OCI-LY7 (cell line): ENCODE measurements at places on chromosomes 4 and X. TPM values are rescaled to one million over a fixed set of nuclear protein-coding genes. Genes with fewer than 3 reads are reported as not detected.

Gene BTC
- total RNA-seq: not detected in 2 replicates

Gene DMRTC1B
- not detected in 2 replicates for total RNA-seq

Gene SNCA
- total RNA-seq: not detected in 2 replicates

Gene MXRA5
- total RNA-seq: not detected in 2 replicates

Gene MAGIX
- total RNA-seq: 1.1 and 1.7 TPM in 2 replicates

Gene SOWAHD
- total RNA-seq: 0.29 and 0.55 TPM in 2 replicates

Gene CLTRN
- 0.46 TPM in 1 of 2 replicates, not detected in the other for total RNA-seq

Gene USP17L21
- not detected in 2 replicates for total RNA-seq

Gene AMTN
- not detected in 2 replicates for total RNA-seq

Gene MFSD8
- 19.8 and 26.7 TPM in 2 replicates for total RNA-seq

Gene PITX2
- 6.5 and 7.9 TPM in 2 replicates for total RNA-seq

Gene VAMP7
- total RNA-seq: 32.0 and 37.0 TPM in 2 replicates

Gene ZDHHC9
- 10.0 and 11.3 TPM in 2 replicates for total RNA-seq

Gene DIPK2B
- total RNA-seq: not detected in 2 replicates

Gene GNRHR
- total RNA-seq: not detected in 2 replicates

Gene LRP2BP
- 1.0 and 1.4 TPM in 2 replicates for total RNA-seq

Gene WAS
- 87.0 and 89.7 TPM in 2 replicates for total RNA-seq

Gene RPA4
- total RNA-seq: 1.3 and 1.8 TPM in 2 replicates

Gene KDR
- total RNA-seq: not detected in 2 replicates

Gene ESX1
- total RNA-seq: not detected in 2 replicates

Gene INTU
- total RNA-seq: not detected in 2 replicates

Gene CLCN5
- 4.1 and 4.2 TPM in 2 replicates for total RNA-seq

Gene FSTL5
- total RNA-seq: not detected in 2 replicates

Gene FHDC1
- 0.04 and 0.06 TPM in 2 replicates for total RNA-seq

Gene FGD1
- total RNA-seq: 0.07 and 0.08 TPM in 2 replicates

Gene POU4F2
- total RNA-seq: not detected in 2 replicates

Gene UGT2B10
- total RNA-seq: not detected in 2 replicates

Gene GPM6B
- total RNA-seq: not detected in 2 replicates

Gene GLRB
- not detected in 2 replicates for total RNA-seq

Gene IL3RA
- not detected in 2 replicates for total RNA-seq

Gene TNIP3
- total RNA-seq: not detected in 2 replicates

Gene XAGE1B
- not detected in 2 replicates for total RNA-seq

Gene TLL1
- total RNA-seq: 2.9 and 3.9 TPM in 2 replicates

Gene NMU
- not detected in 2 replicates for total RNA-seq

Gene SPANXD
- not detected in 2 replicates for total RNA-seq

Gene TXK
- 0.11 and 0.41 TPM in 2 replicates for total RNA-seq

Gene PTCHD1
- total RNA-seq: not detected in 2 replicates

Gene PFKFB1
- 0.72 and 1.0 TPM in 2 replicates for total RNA-seq

Gene CT45A2
- not detected in 2 replicates for total RNA-seq

Gene CLDN2
- total RNA-seq: not detected in 2 replicates

Gene MAP7D2
- total RNA-seq: 0.13 TPM in 1 of 2 replicates, not detected in the other

Gene XAGE2
- total RNA-seq: not detected in 2 replicates

Gene GABRE
- total RNA-seq: not detected in 2 replicates

Gene MYOZ2
- total RNA-seq: not detected in 2 replicates

Gene SPIN3
- total RNA-seq: not detected in 2 replicates

Gene DUX4
- total RNA-seq: not detected in 2 replicates

Gene FRAS1
- 0.30 and 0.33 TPM in 2 replicates for total RNA-seq

Gene CTAG1A
- not detected in 2 replicates for total RNA-seq

Gene CXCL3
- total RNA-seq: not detected in 2 replicates

Gene MGARP
- total RNA-seq: 0.28 TPM in 1 of 2 replicates, not detected in the other

Gene ZFP42
- not detected in 2 replicates for total RNA-seq

Gene APOO
- 17.5 and 25.7 TPM in 2 replicates for total RNA-seq

Gene HPGD
- total RNA-seq: not detected in 2 replicates

Gene ODAPH
- 0.40 TPM in 1 of 2 replicates, not detected in the other for total RNA-seq

Gene VSIG4
- not detected in 2 replicates for total RNA-seq
